HTR-8/SVneo (cell line): ENCODE measurements at places on chromosomes 1 and 21.

DNA sequence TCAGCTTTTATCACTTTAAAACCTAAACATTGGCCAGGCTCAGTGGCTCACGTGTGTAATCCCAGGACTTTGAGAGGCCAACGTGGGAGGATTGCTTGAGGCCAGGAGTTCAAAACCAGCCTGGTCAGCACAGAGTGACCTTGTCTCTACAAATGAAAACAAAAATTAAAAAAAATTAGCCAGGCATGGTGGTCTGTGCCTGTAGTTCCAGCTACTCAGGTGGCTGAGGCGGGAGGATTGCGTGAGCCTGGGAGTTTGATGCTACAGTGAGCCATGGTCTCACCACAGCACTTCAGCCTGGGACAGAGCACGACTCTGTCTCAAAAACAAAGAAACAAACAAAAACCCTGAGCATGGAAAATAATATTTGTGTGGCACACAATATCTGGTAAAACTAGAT lies 143.5 kb upstream of the HNRNPU start:
- no peak for DNase-seq

DNA sequence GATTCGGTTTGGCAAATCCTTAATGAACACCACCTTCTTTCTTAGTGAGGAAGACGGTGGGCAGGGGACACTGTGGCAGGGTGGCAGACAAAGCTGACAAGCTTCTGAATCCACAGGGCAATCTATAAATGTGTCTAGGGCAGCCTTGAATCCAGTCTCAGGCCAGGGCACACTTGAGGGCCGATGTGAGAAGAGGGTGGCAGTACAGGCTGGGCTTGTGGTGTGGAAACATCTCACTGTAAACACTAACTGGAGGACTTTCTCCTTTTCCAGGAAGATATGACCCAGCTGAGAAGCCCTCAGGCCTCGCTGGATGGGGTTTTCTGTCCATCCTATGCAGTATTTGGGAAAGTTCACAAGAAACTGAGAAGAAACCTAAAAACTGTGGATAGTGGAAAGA lies 46.5 kb downstream of the PKP1 start:
- no peak for DNase-seq

- DNase-seq: no peak
Observed at GRCh38 chr1:43805340-43805739, 98.0 kb downstream of the ST3GAL3 start.

DNA sequence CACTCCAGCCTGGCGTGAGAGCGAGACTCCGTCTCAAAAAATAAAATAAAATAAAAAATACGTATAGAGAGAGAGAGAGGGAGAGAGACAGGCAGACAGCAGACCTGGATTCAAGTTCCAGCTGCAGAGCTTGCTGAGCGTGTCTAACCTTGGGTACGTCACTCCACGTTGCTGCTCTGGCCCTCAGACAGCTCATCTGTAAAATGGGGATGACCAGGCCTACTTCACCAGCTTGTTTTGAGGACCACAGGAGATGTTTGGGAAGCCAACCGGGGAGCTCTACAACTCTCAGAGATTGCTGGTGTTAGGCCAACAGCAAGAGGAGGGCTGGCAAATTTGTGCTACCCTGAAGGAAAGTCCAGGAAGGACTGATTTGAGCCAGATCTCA lies 499 bp upstream of the TRAF5 start:
- DNase-seq: no peak

DNA sequence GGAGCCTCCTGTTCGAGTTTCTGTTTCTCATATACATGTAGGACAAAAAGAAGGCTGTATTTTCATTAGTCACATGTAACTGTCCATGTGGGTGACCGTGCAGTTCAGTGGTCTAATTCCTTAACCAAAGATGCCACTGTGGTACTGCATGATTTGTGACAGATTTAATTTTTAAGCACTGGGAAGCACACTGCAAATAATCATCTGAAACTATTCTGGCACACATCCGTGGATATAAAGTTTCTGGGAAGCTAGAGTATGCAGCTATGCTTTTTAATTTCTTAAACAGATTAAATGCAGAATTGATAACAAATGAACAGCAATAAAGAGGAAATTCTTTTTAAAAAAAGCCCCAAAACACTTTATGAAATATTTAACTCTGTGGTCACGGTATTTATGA lies 254.8 kb downstream of the LMO4 start:
- no peak for DNase-seq

- DNase-seq: no peak
Observed at GRCh38 chr1:1794999-1795398, 16.7 kb upstream of the NADK start.

DNA sequence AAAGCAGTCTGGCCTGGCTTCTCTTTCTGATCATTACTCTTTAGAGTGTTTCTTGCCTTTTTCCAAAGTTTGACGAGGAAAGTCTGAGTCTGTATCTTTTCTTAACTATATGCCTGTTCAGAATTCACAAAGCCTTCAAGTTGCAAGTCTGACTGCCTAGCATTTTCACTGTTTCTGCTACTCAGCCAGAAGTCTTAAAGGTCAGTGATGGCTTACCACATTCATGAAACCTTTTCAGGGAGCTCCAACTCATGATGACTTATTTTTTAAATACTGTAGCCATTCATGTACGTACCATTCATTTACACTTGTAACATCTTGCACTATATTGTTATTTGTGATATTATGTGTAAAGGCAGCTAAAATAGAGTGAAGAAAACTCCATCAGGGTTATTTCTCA lies 58.2 kb downstream of the TNFSF4 start:
- DNase-seq: no peak

DNA sequence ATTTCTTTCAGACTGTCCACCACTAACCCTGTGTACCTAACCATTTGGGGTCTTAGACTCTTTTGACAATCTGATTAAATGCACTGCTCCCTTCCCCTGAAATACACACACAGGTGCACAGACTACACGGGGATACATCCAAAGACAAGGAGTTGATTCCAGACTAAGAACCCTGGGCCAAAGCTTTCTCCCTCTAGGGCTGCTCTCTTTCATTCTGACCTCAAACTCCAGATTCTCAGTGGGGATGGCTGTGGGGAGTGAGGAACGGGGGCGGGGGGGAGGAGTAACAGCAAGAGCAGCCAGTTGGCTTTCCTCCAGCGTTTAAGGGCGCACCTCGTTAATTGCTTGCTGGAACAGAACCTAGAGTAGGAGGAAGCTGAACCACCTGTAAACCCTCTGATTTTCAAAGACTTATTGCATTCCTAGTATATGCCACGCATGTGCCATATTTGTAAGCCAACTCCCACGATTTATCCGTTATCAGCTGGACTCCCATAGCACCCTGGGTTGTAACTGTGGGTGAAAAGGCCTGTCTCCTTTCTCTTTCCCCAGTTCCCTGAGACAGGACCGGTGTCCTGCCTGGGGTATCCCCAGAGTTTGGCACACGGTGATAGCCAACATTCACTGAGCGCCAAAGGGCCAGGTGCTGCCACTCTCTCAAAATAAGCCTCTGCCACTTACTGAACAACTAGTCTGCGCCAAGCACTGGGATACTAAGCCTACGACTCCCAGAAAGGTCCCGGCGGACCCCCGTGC lies 920 bp downstream of the MTHFR start:
- DNase-seq: no peak
